ENCODE measurements at places on chromosomes 1 and 21.

DNA sequence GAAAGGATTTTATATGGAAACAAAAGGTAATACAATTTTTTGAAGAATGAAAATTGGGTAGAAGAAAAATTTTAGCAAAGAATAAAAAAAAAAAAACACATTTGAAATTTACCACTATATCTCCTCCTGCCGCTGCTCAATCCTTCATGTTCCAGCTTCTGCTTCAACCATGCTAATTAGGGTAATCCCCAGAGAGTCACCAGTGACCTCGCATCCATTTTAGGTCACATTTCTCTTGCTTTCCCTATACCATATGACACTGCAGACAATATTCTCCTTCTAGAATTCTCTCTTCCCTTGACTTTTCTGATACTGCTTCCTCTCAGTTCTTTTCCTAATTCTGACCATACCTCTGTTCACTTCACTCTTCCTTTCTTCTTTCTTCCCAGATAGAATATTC lies 237.1 kb downstream of the USH2A start:
- no peak for DNase-seq

DNA sequence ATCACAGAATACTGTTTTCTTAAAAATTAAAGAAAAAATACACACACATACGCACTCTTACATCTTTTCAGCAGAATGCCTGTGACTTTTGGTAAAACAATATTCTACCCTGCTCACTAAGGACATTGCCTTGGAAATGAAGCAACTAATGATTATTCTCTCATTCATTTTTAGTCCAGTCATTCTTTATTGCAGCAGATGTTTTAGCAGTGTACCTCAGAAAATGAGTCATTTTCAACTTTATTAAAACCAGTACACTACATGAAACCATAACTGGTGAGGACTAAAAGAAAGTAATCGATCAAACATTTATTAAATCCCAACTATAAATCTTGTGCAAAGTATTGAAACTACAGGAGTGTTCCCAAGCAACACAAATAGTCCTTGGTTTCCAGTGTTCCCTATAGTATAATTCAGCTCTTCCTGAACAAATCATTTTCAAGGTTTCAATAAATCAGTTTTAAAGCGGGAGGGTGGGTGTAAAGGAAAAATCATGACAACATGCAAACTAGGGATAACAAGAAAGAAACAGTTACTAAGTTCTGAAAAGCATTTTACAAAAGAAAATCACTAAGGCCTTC lies 114.2 kb downstream of the ADGRL4 start:
- no peak for DNase-seq

DNA sequence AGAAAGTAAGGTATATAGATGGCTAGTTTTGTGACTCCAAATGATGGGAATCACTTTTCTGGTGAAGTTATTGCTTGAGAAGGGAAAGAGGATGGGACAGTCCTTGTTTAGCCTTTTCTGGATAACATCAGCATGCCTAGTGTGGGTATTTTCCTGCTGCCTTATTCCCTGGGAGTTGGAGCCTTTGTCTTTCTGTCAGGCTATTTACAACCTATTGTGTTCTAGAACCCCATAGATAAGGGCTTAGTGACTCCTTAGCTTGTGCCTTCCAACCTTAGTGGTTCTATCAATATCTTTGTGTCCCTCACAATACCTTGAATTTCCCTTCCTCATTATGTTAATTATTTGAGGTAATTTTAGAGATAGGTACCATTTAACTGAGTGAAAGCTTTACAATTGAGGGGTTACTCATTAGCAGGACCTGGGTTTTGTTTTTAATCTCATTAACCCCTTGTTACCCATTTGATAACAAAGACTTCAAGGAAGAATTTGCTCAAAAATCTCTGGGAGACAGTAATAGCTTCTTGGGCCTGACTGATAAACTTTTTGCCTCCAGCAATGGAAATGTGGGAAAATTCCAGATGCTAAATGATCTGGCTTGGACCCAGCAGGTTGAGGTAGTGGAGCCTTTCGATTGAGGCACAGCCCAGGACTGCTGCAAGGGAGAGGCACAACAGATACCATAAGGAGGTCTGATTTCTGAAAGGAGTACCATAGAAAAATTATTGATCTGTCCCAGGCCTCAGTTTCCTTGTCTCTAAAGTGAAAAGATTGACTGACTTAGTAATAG lies 49.0 kb downstream of the CACHD1 start:
- no peak for DNase-seq

DNA sequence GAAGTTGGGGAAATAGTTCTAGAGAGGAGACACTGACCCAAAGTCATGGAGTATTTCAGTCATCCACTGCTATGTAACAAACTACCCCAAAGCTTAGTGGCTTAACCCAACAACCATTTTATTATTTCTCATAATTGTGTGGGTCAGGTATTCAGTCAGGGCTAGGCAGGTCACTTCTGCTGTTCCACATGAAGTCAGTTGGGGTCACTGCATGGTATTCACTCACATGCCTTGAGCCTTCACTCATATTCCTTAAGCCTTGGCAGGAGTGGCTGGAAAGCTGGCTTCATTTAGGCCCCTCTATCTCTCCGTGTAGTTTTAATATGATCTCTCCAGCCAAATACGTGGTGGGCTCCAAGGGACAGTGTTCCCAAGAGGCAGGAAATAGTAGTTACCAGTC lies 17.5 kb upstream of the RNF11 start:
- DNase-seq, result no peak

All from retinal pigment epithelial cell (primary cell).